ENCODE measurements at places on chromosomes 12 and 14.

GRCh38 chr12:32273712-32274111 lies 125.6 kb upstream of the FGD4 start:
- peak; percentile 59 for DNase-seq

DNA sequence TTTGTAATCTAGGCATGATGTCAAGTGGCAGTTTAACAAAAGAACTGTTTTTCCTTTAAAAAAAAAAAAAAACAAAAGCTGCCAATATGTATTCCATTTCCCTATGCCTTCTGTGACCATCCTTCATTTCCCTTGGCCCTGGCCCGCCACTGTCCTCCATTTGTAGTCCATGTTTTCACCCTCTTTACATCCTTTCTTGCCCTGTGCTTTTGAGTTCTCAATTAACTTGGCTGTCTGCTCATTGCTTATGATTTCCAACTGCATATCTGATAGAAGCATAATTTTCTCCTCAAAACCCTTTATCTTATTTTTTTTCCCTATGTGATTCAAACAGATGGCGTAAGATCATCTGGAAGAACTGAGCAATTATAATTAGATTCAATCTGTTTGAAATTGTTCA lies 297.5 kb downstream of the NAV3 start:
- DNase-seq: no peak

- peak; percentile 84 for DNase-seq
Measured at GRCh38 chr12:13347241-13348043, 150.9 kb downstream of the EMP1 start.

DNA sequence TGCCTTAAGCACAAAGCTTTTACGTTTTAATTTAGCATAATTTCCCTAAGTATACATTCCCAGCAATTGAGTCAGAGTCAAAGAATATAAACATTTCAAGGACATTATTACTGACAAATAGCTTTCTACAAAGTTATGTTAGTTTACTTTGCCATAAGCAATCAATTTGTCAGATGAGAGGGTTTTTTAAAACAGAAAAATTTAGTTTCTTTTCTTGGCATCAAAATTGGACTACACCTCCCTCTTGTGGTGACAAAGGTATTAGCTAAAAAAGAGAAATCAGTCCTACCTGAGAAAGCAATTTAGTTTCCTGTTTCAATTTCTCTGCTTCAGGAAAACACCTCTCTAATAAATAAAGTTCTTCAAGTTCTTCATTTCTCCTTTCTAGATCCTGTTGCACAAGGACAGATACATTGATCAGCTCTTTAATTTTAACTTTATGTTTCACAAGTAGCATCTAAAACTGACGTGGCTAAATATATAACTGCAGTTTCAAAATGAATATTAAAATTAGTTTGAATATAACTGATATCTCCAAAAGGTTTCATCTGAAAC lies 39.9 kb downstream of the DNAI7 start:
- no peak for DNase-seq

- peak; percentile 59 for DNase-seq
Measured at GRCh38 chr14:87888136-87888999, 104.6 kb downstream of the GALC start.

DNA sequence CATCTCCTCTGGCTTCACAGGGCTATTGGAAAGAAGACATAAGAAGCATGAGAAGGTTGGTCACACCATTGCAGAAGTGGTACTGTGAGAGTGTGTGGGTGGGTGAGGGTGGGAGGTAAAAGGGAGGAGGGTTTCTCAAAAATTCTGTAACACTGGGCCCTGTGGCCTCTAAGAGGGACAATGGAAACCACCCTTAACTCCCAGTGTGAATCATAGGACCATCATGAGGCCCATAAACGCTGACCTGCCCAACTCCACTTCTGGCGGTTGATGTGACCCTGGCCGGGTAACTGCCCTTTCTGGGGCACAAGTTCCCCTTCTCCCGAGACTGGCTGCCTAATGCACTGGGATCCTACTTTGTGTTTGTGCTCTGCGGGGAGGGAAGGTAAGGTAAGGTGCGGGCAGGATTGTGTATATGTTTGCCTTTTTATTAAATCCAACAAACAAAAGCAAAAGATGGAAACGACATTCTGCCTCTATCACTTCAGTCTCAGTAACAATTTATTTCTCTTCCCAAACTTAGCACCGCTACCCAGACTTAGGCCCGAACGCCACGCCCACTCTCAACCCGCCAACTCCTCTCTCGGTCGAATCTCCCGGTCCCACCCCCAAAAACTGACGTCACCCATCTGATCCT lies 551 bp downstream of the METTL1 start:
- peak; percentile 94 for DNase-seq

GRCh38 chr12:68839183-68840147 lies 31.5 kb downstream of the MDM2 start:
- no peak for DNase-seq

GRCh38 chr14:105498430-105499255 lies 7.6 kb downstream of the TEDC1 start:
- DNase-seq: no peak

GRCh38 chr14:97116546-97116945 lies 319.4 kb downstream of the VRK1 start:
- no peak for DNase-seq

DNA sequence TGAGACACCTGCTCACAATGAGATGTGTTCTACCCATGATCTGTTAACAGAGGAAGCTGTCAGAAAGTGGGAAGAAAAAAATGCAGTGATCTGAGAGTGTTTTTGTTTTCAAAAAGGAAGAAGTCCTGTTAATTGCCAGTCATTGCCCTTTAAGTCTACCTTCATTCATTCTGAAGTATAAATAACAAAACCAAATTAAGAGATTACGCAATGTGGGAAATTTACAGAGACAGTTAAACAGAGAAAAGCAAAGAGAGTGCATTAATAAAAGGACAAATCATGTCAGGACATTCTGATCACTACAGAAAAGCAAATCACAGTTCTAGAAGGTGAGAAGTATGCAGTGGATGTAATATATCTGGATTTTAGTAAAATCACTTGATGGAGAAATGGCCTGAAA lies 154.2 kb downstream of the NRXN3 start:
- no peak for DNase-seq
